Stimulated activated CD4-positive, alpha-beta T cell treated with anti-CD3 and anti-CD28 coated beads, Interleukin-2, amount 100 ng/mL, for 4 hours (primary cell): ENCODE measurements at places on chromosomes 7 and 10.
A peak's percentile ranks its signal among the peaks of the same experiment; 100 is the strongest.

- DNase-seq: no peak
These were observed 101.8 kb upstream of the GDF10 start for GRCh38 chr10:47198221-47198620.

DNA sequence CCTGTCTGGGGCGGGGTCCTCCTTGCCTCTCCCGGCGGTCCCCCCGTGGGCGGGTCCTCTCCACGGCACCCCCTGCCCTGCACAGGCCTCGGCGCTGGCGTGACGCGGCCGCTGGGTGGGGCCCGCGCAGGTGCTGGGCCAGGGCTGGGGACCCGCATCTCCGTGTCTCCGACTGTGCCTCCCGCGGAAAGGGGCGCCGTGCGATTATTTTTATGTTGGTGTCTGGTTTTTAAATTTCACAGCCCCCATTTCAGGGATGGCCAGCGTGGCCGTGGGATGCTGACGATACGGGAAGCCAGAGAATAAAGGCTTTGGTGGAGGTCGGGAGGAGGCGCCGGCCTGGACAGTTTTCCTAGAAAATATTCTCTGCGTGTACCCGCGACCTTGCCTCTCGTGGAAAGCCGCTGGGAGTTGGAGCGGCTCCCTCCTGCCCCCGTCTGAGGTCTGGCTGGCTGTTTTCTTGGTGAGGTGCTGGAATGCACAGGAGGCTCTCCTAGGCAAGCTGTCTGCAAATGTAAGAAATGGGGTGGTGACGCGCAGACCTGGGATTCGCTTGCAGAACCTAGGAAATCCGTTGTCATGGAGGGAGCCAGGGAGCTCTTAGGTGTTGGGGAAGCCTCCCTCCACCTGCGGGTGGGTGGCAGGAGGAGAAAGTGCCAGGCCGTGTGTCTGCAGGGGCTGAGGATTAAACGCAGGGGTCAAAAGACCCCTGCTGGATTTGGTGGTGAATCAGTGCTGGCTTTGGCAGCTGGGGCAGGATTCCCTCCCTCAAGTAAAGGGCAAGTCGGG lies 28.7 kb upstream of the JAKMIP3 start:
- no peak for DNase-seq

DNA sequence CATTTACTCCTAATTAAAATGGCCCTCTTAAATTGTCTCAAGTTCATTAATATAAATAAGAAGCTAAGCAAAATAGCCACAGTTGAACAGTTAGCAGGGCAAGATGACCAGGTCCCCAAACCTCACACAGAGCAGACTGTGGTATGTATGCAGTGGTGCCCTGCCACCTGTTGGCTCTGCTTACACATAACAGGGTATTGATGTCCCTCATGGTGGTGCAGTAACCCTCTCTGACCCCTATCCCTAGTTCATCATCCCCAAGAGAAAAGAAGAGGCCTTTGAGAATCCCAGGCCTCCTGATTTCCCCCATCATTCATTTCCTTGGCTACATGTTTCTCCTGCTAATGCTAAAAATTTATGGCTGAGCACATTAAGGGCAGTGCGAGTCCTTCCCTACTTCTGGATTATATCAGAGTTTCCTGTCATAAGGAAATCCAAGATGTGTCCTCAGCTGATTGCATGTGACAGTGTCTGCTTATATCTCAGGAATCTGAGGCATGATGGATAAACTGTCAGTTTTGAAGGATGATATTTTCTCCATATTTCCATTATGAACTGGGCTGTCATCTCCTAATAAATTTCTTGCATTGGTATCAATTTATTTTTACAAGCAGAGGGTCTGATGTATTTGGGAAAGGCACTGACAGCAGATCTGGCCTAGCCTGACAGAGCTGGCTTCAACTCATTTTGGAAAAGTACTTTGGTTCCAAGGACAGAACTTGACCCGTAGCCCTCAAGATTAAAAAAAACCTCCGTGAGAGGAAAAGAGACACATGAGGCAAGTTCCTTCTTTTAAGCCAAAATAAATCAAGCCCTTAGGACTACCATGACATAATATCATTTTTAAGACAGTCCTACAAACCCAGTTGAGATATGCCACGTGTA lies 880.6 kb downstream of the LRMDA start:
- DNase-seq: no peak

DNA sequence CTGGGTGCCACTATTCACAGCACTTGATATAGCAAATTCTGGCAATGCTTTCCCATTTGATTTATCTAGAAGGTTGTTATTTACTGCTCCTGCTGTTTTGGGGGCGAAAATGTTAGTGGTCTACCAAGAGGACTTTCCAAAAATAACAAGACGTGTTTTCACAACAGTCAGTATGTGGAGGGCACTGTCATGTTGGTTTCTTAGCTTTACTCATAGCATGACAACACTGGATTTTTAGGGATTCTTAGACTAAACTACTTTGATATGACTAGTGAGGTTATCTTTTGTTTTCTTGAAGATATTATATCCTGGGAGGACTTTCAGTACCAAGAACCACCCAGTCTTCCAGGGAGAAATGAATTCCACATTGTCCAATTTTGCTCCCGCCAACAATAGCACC lies 49.4 kb downstream of the NUDCD3 start:
- no peak for DNase-seq

- no peak for DNase-seq
These were observed 4.0 kb downstream of the GATA3 start for GRCh38 chr10:8058274-8059111.

DNA sequence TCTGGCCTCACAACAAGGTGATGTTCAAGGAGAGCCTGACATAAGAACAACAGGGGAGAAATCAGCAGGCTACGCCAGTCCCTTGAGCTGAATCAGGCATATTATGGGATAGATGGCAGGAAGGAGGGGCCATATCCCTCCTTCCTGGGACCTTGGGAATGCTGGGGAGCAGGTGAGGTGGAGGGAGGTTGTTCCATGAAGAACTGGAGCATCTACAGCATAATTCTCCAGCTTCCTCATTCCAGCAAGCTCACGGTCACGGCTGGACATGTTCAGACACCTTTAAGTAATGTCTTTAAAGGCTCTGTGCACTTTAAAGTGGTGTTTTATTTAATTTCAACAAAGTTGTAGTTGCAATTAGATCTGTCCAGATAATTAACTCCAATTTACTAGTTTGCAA lies 780.5 kb downstream of the TYW1 start:
- DNase-seq: no peak

DNA sequence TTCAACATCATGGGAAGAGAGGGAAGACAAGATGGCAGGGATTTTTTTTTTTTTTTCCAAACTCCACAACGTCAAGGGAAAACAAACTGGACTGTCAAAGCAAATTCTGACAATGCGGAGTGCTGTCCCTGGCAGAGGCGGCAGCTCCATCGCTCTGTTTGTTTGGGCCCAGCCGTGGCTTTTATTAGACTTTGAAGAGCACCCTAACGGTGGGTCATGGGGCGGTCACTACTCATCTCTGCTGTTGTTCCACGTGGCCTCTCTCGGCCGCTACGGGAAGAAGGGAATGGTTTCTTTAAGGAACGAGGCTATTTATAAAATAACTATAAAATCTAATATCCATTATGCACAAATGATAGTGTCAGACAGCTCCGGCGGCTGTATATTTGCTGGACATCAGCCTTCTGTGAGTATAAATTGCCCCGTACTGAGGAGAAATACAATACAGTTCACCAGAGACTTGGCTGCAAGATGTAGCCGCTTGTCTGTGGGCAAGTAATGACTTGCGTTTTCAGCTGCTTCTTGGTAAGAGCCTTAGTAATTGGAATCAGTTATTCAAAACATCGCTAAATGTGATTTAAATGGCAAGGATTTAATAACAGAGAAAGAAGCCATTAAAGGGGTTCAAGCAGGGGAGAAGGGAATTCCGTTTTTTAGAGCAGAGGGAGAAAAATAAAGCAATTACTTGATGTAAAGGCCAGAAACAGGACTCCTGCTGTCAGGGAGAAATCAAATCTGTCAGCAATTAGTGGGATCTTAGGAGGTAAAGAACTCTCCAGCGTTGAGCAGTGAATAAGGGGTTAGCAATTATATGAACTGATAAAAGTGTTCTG lies 61.7 kb upstream of the RAB11FIP2 start:
- no peak for DNase-seq

GRCh38 chr10:60944058-60944909 lies at the start of gene RHOBTB1:
RHOBTB1 (minus strand) TSS chr10:60944185; CDS start chr10:60911542, 32,643 bp downstream.
- no peak for DNase-seq

DNA sequence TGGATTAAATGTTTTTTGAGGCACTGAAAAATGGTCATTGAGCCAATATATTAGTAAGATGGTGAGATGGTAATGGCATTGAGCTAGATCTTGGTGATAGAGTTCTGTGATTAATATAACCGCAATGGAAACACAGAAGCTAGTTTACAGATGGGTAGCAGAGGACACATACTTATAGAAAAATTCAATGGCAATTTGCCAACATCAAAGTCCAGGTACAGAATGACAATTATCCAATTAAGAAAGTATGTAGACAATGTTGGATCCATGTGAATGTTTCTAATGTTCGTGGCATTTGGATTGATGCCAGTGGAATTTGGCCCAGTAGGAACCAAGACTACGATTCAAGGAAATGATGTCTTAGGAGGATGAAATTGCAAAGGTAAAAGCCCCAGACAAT lies 187.8 kb downstream of the GNAT3 start:
- no peak for DNase-seq

GRCh38 chr10:7038416-7038815 lies 372.4 kb downstream of the SFMBT2 start:
- no peak for DNase-seq

DNA sequence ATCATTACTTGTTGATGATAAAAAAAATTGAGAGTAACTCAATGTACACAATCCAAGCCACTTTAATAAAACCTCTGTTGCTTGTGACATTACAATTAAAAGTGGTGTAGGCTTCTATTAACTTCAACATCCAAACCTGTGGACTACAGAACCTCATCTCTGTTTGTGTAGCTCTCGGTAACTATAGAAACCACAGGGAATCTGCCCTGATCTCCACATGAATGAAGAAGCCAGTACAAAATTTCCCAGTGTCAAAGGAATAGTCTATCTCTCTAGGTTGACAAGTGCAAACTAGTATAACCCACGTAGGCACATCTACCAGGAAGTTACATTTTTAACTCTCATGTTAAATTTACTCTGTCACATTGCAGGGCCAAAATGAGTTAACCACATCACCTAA lies 204.3 kb downstream of the CHCHD3 start:
- no peak for DNase-seq

- DNase-seq: no peak
These were observed 7.5 kb downstream of the IFIT1 start for GRCh38 chr10:89399956-89400355.

DNA sequence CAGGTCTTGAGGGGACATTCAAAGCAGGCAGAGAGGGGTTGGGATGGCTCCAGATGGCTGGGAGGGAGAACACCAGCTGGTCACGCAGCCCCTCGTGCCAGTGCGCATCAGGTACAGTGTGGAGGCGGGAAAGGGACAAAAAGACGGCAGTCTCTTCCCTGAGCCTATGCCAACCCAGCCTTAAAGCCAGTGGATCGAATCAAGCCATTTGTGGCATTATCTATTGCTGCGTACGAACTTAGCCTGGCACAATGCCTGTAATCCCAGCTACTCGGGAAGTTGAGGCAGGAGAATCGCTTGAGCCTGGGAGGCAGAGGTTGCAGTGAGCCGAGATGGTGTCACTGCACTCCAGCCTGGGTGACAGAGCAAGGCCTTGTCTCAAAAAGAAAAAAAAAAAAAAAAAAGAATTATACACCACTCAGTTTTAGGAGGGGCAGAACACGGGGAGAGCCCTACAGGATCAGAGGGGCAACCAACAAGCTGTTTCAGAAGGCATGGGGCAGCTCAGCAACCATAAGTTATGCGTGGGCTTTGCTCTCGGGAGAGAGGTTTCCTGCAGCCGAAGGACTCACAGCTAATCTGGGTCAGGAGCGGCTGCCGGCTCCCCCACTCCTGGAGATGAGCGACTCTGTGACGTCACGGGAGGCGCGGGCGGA lies 356 bp upstream of the NDUFB2 start:
- peak; percentile 93 for DNase-seq

GRCh38 chr10:6493521-6494441 lies 86.3 kb downstream of the PRKCQ start:
- DNase-seq: no peak

DNA sequence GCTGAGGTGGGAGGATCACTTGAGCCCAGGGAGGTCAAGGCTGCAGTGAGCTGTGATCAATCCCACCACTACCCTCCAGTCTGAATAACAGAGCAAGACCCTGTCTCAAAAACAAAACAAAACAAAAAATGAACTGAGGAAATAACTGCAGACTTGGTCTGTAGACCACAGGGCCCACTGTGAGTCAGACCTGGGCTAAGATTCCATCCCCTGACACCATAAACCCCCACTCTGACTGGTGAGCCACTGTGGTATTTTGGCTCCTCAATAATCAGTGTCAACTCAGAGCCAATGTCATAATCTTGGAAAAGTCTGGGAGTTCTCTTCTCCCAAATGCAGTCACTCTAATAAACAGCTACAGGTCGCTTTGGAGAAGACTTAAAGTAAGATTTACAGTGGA lies 24.0 kb upstream of the ERCC6 start:
- DNase-seq: no peak

- no peak for DNase-seq
These were observed 125.6 kb downstream of the FANK1 start for GRCh38 chr10:126021833-126022500.

DNA sequence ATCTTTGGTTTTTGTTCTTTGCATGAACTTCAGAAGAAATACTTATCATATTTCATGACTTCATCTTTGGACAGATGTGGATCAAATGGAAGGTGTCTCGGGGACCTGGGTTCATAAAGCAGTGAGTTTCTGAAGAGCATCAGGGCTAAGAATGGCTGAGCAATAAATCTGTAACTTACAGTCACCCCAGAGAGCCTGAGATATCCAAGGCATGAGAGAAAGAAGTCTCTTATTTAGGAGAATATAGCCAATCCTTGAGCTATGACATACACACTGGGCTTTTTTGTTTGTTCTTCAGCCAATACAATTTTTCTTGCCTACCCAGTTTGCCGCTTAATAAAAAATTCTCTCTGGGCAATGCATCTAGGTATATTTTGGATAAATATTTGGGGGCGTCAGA lies 252.6 kb upstream of the INHBA start:
- no peak for DNase-seq

DNA sequence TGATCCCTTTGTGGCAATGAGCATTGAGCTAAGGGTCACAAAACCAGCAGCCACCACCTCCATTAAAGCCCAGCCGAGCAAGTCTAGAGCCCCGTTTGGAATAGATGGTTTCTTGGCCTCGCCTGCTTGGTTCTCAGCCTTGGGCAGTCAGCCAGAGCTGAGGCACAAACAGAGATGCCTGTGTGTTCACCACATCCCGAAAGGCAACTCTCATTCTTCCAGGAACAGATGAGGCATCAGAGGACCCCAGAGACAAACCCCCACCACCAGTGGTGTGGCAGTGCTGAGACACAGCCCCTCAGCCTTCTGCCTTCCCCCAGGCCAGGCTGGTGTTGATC lies 203.3 kb upstream of the ZMIZ1 start:
- no peak for DNase-seq

DNA sequence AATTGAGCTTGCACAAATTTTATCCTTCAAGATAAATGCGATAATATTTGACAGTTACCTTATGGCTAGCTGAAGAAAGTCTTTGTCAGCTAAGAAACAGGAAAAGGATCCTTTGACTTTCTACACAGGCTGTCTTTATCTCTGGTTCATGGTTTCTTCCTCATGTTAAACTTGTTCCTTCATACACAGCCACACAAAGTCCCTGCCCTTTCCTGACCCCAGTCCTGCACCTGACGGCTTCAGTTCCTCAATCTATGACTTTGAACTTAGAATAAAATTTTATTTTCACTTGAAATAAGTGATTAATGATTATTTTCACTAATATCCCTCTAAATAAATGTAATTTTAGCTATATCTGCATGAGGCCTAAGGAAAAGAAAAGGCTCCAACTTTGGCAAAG lies 77.8 kb upstream of the PRSS1 start:
- DNase-seq: no peak

GRCh38 chr7:112233048-112233697 lies 26.7 kb downstream of the ZNF277 start:
- DNase-seq: no peak
